Cerebellar cortex (tissue), 1 donor: ENCODE measurements at places on chromosomes 6 and 20.

DNA sequence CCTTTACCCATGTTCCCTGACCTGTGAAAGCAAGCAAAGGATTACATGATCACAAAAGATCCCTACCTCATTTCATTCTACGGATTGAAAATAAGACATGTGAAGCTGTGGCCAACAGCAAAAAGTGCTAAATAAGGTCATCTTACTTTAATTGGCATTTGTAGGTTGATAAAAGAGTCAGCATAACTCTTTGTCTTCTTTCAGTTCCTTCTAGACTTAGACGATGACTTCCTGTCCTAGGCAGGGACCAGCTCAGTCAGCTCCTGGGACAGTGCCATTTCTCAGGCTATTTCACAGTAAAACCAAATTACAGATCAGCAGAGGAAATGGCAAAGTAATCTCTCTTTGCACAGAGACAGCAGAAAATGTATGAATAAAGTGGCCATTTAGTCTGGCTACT lies 480.7 kb downstream of the RFPL4B start:
- DNase-seq = peak; percentile 5

DNA sequence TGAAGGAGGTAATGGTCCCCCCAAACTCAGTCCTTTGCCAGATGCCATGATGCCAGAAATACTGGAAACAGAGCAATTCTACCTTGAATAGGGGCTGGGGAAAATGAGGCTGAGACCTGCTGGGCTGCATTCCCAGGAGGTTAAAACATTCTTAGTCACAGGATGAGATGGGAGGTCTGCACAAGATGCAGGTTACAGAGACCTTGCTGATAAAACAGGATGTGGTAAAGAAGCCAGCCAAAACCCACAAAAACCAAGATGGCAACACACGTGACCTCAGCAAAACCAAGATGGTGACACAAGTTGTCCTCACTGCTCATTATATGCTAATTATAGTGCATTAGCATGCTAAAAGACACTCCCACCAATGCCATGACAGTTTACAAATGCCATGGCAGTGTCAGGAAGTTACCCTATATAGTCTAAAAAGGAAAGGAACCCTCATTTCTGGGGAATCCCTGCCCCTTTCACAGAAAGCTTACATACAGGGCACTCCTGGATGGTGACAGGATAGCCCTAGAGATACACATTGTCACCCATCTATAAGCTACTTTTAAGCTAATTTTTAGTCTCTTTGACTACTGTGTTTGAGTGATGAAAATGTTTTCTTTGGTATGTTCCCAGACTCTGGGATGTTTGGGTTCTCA lies 979.7 kb downstream of the TBC1D32 start:
- DNase-seq = no peak

GRCh38 chr6:166626177-166627032 lies 646 bp downstream of the RPS6KA2 start:
- DNase-seq = peak; percentile 47

- DNase-seq = no peak
Measured at GRCh38 chr6:113149511-113149910, 707.6 kb upstream of the MARCKS start.

- no peak for DNase-seq
Measured at GRCh38 chr6:90892271-90892670, 305.4 kb upstream of the MAP3K7 start.

- DNase-seq = no peak
Measured at GRCh38 chr6:115969930-115970273, 90.8 kb downstream of the FRK start.

GRCh38 chr6:155219299-155219698 lies 44.5 kb upstream of the CLDN20 start:
- no peak for DNase-seq

- DNase-seq = no peak
Measured at GRCh38 chr6:4446982-4447381, 311.6 kb upstream of the ECI2 start.

- DNase-seq = no peak
Measured at GRCh38 chr20:53555081-53555480, 38.6 kb downstream of the ZNF217 start.

DNA sequence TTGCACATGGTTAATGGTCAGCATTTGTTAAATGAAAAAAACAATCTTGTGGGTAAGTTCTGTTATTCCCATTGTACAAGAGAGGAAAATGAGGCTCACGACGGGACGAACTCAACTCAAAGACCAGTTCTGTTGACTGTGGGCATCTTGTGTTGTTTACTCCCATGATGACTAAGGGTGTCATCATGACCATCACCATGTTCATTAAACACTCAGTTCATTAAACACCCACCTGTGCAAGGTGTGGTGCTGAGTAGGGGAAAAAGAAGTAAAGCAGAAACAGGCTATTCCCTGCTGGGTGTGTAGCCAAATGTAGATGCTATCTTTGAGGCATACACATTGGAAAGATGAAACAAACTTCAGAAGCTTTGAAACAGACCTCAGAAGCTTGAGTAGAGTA lies 4.5 kb downstream of the CHMP4B start:
- DNase-seq = no peak

DNA sequence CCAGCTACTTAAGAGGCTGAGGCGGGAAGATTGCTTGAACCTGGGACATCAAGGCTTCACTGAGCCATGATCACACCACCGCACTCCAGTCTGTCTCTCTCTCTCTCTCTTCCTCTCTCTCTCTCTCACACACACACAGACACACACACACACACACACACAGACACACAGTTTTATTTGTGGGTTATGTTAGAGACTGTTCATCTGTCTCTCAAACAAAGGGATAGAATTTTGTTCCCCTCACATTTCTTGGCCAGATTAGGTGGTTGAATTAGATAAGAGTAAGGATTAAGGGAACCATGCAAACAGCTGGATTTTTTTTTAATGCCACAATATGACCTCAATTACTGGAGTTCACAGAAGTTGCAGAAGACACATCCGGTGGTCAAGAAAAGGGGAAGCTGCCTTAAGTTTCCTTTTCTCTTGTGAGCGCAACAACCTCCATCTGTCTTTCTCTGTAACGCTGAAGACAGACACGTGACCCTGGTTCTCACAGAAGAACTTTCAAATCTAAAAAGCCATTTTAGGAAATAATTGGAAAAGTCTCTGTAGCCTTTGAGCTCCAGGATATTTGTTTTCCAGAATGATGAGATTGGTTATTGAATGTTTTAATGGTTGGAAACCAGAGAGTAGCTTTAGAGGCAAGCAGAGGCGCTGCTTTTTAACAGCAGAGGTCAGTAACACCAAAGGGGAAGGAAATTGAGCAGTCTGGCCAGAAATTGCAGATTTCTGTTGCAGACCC lies 32.9 kb upstream of the LGSN start:
- DNase-seq = peak; percentile 18

DNA sequence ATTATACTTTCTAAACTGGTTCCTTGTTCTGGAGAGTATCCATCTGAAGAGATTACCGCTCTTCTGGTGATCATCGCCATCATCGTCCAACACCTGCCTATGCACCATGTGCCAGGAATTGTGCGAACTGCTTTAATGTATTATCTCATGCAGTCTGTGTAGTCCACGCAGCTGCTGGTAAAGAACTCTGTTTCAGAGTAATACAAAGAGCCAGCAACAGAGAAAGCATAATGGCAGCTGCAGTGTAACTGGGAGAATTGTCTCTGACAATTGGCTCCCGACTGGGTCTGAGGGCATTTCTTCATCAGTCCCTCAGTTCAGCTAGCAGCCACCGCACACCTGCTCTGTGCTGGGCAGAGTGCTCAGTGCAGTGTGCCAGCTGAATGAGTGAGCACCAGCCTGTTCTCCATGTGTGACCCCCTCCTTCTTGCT lies 383.4 kb downstream of the GRIK2 start:
- peak; percentile 70 for DNase-seq

GRCh38 chr20:4375881-4376280 lies 345.8 kb upstream of the PRND start:
- DNase-seq = no peak

DNA sequence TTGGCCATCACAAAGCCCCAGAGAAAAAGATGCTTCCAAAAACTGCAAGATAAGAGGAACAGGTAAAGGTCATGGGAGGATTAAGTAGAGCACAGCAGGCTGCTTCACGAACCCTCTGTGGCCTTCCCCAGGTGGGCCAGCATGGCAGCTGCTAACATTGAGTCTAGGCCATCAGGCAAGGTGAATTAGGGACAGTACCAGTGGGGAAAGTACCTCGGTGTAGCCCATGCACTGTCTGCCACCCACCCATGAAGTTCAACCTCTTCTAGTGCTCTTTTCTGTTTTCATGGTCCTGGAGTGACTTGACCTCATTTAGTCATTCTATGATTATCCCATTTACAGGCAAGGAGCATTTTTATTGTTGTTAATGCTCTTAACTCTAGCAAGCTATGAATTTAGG lies 108.6 kb upstream of the DUSP22 start:
- DNase-seq = no peak

GRCh38 chr6:39952167-39952566 lies 17.9 kb upstream of the MOCS1 start:
- DNase-seq = no peak
